Suppressor macrophage treated with lipopolysaccharide for 1 hour (primary cell): ENCODE measurements at places on chromosomes 7 and 10.

DNA sequence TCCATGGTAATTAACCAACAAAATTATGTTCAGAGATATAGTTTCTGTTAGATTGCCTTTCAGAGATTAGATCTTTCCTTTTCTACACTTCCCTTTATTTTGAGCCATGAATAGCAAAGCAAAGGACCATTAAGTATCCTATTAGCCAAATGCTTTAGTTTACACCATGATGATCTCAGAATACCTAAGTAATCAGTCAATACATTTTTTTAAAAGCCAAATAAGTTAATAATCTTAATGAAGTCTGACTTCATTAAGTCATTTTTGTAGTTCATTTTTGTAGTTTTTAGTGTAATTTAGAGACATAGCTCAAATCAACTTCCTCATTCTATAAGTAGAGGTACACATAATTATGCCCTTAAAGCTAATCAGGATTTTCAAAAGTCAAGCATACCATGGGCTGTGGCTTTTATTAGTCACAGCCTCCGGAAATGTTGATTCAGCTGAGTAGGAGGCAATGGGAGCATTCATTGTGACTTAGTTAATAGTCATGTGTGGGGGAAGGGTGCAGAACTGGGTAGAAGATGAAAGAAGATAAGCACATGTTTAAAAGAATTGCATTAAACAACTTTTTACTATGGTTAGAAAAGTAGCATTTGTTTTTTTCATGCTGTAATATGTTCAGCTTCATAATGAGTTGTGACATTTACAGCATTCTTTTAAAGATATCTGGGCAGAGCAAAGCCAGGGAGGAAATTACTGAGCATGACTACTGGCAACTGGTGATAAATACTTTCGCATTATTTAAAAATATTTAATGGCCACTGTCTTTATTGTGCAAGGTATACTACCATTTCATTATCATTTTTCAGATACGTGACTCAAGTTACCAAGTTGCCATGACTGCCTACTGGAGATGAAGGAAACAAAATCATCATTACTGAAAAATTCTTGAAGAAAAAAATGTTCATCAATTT, 57.3 kb upstream of the CCDC71L start:
- DNase-seq: peak; percentile 91

- DNase-seq: peak; percentile 60
Observed at GRCh38 chr10:122267849-122268737, 3.0 kb upstream of the BTBD16 start.

- DNase-seq: no peak
Observed at GRCh38 chr7:12477620-12478019, 74.0 kb upstream of the VWDE start.

- DNase-seq: no peak
Observed at GRCh38 chr7:106770191-106770590, 94.9 kb upstream of the PIK3CG start.

GRCh38 chr7:37816922-37817590, 31.3 kb upstream of the NME8 start:
- DNase-seq: peak; percentile 77

GRCh38 chr7:20593501-20593900, 22.0 kb upstream of the ABCB5 start:
- DNase-seq: no peak

DNA sequence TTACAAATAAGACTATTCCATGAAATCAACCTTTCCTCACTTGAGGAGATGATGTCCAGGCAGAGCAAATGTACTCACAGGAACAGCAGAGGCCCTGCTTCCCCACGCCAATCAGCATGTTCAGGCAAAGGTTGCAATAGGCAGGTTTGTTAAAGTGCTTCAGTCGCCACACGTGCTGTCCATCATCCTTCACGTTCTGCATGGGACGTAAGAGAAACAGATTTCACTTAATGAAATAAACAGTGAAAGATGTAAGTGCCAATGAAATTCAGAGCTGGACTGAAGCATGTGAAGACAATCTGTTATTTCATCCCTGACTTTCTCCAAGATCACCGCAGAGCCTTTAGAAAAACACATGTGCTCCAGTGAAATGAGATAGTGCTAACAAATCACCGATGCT, 217.4 kb downstream of the DGKB start:
- no peak for DNase-seq

GRCh38 chr7:149489391-149490024, 8.1 kb downstream of the ZNF746 start:
- DNase-seq: peak; percentile 5
